ENCODE measurements at places on chromosomes 2 and 18. TPM values are rescaled to one million over a fixed set of nuclear protein-coding genes. Genes with fewer than 3 reads are reported as not detected.

DNA sequence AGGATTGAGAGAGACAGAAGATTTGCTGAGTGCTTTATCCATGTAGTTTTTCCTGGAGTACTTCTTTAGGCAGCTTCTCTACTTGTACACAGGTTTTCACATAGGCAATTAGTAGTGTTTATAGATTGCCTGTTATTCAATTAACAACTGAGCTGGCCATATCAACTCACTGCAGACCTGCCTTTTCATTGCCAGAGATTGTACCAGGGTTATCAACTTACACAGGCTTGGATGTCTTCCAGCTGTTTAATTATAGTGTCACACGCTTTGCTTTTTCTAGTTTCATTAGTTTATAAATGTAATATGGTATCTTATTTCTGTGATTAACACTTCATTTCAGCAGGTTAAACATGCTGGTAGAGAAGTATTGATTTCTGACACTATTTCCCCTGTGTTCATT is 125.9 kb downstream of the GPD2 start:
- DNase-seq: peak; percentile 25

DNA sequence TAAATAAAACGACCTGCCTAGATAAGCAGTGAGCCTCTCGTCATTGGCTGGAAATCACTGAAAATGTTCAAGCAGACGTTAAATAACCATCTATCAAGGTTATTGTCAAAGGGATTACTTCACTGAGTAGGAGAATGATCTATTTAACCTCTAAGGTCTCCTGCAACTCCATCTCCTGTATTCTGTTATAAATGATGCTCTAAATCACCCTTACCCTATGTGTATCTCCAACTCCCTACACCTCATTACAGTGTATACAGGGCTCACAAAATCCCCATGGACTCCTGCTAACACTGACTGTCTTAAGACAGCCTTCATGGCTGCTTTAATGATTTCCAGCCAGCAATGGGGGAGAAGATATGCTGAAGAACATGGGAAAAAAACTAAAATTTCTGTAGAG is 31.0 kb upstream of the BBS5 start:
- no peak for DNase-seq

Gene HOXD1
- not detected for total RNA-seq

DNA sequence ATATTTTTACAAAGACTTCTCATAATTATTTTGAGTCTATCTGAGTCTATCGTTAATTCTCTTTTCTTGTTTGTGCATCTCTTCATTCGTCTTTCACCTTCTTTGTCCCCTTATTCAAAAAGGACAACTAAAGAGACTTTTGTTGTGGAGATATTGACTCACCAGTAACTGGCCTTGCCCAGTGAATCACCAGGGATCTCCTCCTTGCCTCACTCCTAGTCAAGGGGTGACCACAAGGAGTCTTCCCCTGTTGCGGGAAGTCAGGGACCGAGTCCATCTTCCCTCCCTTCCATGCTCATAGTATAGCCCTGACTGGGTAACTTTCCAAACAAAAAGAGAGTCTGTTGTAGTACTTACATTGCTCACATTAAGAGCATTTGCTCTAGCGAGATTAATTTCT is 158.9 kb downstream of the NEB start:
- no peak for DNase-seq

- DNase-seq: no peak
These were observed 105.1 kb upstream of the ITGB6 start for GRCh38 chr2:160305081-160305750.

DNA sequence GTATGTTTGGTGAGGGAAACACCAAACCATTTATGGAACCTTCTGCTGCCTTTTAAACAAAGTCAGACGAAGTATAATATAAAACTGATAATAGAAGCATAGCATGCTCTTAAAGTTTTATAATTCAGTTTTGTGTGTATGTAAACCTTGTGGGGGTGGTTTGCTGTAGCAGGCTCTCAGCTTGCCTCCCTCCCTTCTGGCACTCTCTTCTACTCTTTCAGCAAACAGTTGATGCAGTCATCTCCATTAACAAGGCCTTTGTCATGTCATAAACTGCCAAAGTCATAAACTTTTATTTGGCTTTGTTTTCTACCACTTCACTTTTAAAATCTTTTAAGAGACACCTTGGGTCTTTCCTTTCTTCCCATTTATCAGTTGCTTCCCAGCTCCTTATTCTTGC is 448.2 kb upstream of the SETBP1 start:
- no peak for DNase-seq

DNA sequence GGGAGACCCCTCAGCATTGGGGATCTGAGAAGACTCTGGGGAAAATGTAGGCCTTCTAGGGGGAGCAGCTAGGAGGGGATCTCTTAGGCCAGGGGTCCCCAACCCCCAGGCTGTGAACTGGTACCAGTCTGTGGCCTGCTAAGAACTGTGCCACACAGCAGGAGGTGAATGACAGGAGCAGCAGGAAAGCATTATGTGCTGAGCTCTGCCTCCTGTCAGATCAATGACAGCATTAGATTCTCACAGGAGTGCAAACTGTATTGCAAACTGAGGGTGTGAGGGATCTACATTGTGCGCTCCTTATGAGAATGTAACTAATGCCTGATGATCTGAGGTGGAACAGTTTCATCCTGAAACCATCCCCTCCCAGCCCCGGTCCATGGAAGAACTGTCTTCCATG is 127.3 kb downstream of the SCG2 start:
- no peak for DNase-seq

- DNase-seq: no peak
These were observed 260.8 kb downstream of the TGIF1 start for GRCh38 chr18:3710712-3711301.

GRCh38 chr18:34292594-34292993 is 67.9 kb upstream of the NOL4 start:
- DNase-seq: no peak

DNA sequence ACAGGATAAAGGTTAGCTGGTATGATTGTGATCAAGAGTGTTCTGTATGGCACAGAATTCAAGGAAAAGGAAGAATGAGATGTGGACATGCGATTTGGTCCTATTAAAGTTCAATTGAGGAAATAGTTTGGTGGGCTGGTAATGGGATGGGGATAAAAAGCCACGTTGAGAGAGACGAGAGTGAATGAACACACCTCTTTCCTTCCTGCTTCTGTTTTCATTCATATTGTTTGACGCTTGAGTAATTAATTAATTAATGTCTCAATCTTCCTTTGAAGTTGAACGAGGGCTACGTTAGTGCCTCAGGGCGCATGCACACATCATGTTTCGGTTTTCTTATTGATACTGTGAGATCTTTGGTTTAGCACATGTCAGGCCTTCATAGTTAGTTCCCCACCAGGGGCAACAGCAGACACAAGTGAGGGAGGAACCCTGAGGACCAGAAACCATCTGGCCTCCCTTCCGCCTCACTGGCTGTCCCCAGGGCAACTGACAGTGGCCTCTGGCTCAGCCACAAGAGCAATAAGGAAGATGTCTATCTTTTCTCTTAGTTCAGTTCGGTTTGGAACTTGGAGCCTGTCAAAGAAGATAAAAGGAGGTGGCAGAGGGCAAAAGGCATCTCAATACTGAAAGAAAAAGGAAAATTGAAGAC is 116.0 kb downstream of the LIPG start:
- DNase-seq: no peak

DNA sequence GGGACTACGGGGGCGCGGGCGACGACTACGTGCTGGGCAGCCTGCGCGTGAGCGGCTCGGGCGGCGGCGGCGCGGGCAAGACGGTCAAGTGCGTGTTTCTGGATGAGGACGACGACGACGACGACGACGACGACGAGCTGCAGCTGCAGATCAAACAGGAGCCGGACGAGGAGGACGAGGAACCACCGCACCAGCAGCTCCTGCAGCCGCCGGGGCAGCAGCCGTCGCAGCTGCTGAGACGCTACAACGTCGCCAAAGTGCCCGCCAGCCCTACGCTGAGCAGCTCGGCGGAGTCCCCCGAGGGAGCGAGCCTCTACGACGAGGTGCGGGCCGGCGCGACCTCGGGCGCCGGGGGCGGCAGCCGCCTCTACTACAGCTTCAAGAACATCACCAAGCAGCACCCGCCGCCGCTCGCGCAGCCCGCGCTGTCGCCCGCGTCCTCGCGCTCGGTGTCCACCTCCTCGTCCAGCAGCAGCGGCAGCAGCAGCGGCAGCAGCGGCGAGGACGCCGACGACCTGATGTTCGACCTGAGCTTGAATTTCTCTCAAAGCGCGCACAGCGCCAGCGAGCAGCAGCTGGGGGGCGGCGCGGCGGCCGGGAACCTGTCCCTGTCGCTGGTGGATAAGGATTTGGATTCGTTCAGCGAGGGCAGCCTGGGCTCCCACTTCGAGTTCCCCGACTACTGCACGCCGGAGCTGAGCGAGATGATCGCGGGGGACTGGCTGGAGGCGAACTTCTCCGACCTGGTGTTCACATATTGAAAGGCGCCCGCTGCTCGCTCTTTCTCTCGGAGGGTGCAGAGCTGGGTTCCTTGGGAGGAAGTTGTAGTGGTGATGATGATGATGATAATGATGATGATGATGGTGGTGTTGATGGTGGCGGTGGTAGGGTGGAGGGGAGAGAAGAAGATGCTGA is 1.4 kb downstream of the SOX11 start:
- DNase-seq: peak; percentile 73

Data from tongue (tissue), 3 donors.